ENCODE measurements at places on chromosomes 5 and 9.
A peak's percentile ranks its signal among the peaks of the same experiment; 100 is the strongest.

GRCh38 chr9:1013021-1013420, 36.6 kb downstream of the DMRT3 start:
- ATAC-seq, result no peak

DNA sequence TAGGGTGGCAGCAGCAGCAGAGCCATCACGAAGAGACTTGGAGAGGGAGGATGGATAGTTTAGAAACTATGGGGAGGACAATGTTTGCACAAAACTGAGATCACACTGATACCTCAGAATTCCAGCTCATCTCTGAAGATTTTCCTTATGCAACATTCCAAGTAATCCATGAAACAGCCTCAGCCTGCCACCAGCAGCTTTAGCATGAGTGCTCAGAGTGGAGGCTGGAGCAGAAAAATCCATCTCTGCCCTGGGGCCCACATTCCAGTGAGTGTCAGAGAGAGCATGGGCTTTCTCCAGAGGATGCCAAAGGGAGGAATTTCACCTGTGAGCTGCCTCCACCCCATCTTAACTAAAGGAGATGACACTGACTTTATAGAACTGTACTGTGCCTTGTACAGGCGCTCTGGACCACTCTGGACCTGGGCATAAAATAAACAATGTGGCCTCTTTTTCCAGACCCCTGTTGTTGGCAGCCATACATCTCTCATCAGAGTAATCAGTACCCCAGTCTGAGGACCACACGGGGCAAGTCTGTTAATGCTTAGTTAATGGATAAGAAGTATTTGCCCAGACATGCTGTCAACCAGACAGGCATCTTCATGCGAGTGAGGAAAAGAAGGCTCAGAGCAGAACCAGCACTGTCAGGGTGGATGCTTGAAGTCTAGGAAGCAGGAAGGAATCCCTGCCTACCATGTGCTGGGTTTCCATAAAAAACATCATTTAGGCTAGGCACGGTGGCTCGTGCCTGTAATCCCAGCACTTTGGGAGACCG, 440.9 kb downstream of the ENC1 start:
- ATAC-seq, result peak; percentile 24

DNA sequence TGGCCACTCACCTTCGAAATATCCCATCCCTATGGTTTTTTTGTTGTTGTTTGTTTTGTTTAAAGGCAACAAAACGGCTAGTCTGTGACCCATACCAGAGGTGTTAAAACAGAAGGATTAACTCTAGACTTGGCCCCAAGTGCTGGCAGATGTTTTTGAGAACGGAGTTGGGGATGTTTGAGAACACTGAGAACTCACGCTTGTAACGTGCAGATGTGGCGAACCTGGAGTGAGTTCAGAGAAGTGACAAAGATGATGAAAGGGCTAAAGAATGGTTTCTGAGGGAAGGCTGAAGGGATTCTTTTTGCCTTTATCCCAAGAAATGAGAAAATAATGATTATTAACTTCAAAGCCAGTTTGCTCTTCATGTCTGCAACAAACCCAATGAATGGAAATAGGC, 286.5 kb downstream of the ZNF608 start:
- no peak for ATAC-seq

GRCh38 chr5:66701244-66701643, 105.1 kb downstream of the MAST4 start:
- ATAC-seq, result no peak

GRCh38 chr9:89274838-89275237, 36.2 kb upstream of the CKS2 start:
- no peak for ATAC-seq

DNA sequence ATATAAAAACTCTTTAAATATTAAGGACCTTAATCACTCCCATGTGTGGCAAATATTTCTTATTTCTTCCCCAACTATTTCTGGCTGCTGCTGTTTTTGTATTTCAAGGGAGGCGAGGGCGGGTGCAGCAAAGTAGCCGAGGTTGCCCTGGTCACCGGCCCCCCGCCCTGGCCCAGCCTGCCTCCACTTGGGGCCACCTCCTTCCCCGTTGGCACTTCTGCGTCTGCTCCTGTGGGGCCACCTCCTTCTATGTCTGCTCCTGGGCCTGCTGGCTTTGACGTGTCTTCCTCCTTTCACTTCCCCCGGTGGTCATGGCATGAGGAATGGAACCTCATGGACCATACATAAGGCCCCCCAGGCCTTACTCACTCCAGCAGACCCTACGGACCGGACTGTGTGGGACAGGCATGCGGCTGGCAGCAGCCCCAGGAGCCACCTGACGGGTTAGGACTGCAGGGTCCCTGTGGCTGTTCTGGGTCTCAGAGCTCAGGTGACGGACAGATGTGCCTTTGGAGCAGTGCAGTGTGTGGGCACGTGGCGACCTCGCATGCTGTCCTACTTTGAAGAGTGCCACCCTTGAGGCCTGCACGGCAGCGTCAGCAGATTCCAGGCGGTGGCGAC, 5.8 kb upstream of the ENTPD8 start:
- ATAC-seq, result peak; percentile 4

DNA sequence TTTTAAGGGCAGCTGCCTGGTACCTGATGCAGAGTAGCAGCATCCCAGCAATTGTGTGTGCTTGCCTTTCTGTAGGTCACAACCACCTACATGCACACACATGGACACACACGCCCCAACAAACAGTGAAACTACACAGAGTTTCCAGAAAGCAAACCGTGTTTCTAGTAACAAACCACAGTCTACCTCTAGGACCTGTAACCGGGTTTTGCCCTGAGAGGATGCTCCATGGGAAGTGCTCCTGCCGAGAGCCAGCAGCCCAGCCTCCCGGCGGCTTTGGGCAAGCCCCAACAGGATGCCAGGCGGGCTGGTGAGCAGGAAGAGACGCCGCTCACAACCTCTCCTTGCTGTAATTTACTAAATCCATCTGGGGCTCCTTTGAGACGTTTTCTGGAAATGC, 4.1 kb upstream of the TCF7 start:
- no peak for ATAC-seq

DNA sequence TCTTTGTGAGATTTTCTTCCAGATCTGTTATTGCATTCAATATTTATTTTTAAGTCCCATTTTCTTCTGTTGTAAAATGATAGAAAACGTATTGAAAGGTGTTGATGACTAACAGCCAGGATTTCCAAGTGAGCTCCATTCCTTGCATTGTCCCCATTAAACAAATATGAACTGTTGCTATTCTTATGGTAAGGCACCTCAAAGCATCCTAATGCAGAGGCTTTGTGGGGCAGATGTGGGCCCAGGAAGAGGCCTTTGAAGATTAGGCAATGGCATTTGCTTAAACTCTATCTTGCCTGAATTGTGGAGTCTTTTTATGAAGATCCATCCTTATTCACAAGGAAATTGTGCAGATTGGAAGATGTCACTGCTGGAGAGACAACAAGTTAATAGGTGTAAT, 38.9 kb downstream of the NTRK2 start:
- ATAC-seq, result no peak

- no peak for ATAC-seq
Measured at GRCh38 chr5:148333262-148333849, 2.0 kb upstream of the SPINK9 start.

DNA sequence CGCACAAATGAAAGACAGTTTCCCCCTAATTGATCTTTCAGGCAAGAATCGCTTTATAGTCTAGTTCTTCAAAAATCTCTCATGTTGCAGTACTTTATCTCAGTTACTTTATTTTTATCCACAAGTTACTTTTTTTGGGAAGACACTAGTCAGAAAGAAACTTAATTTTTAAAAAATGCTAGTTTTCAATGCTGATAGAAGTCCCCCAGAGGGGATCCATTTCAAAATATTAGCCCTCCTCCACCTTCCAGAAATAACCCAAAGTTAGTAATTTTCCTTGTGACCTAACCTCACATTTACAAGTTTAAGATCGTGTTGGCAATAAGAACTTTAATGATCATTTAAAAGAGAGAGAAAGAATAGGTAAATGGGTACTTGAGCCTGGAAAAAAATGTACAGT, 11.0 kb downstream of the C1QTNF3 start:
- ATAC-seq, result no peak

DNA sequence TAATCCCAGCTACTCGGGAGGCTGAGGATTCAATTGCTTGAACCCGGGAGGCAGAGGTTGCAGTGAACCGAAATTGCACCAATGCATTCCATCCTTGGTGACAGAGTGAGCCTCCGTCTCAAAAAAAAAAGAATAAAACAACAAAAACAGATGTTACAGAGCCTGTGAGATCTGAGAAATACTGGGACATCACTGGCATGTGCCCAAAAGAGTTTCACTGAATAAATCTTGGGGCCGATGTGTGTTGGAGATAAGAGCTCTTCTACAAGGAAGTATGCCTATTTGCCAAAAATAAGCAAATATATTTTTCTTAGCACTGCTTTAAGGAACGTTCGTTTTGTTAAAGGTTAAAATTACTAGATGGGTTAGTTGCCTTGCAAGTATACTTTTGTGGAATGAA, 55.1 kb downstream of the KIAA1958 start:
- peak; percentile 70 for ATAC-seq

DNA sequence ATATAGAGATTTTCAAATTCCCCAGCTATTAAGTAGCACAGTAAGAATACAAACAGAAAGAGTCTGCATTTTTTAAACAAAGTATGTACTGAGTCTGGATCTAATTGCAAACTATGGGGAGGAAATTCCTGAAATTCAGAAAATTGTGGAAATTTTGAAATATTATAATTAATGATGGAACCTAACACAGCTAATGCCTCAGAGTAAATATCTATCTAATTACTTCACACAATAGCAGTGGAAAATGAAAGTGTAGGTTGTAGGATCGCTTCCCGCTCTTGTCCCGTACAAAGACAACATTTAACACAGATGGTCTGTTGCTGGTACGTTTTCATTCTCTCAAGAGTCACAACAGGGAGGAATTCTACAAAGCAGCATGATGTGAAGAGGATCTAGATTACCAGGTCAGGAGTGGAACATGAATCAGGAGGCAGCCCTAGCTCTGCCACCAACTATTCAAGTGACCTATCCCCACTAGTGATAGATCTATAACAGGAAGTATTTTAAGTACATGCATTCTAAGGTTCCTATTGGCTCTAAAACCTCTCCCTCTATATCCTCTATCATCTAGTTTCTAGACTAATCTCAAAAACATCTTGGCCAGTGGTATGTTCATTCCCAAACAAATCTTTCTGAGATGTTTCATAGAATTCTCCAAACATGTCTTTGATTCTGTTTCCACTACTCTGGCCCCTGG, 58.9 kb upstream of the GRAMD2B start:
- ATAC-seq, result no peak

- ATAC-seq, result no peak
Measured at GRCh38 chr9:127154003-127154389, 31.6 kb upstream of the ANGPTL2 start.

GRCh38 chr5:1827886-1828397, 26.7 kb downstream of the NDUFS6 start:
- ATAC-seq, result no peak

GRCh38 chr5:19751326-19751725, 236.7 kb downstream of the CDH18 start:
- no peak for ATAC-seq

DNA sequence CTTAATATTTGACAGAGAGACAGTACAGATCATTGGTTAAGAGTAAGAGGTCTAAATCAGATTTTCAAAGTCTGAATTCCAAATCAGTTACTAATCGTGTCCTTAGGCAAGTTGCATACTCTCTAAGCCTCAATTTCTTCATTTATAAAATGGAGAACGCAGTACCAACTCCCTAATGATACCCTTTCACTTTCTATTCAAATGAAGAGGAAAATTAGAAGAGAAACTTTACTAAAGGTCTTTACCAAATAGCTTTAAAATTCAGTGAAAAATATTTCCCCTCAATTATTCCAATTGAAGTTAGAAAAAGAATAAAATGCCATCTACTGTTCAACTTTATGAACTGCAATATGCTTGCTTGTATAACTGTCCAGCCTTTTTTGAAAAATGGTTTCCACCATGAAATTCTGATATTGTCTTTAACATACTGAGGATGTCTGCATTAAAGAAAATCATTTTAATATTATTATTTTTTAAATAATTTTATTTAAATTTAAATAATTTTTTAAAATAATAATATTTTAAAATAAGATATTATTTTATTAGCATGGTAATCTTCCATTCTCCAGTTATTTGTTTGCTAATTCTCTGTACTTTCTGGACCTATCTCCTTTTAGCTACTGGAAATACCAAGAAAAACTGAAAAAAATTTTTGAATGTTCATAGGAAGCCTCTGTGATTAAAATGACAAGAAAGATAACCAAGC, 36.0 kb downstream of the POC5 start:
- ATAC-seq, result peak; percentile 81

- ATAC-seq, result peak; percentile 78
Measured at GRCh38 chr5:74201334-74202081, 439.0 kb downstream of the ENC1 start.

DNA sequence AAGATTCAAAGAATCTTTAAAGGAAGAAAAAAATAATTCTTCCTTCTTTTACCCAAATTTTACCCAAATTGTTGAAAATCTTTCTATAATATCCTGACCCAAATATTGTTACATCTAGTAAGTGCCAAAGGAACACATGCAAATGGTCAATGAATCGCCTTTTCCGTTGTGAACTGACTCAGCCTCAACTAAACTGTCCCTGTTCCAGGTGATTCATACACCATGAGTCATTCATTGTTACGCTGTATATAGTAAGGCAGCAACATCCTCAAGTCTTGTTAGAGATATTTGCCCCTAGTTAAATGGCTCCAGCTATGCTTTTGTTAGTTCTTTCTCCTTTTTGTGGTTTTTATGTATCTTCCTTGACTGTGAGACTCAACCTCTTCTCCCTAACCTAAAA, 9.7 kb downstream of the PTGER4 start:
- ATAC-seq, result peak; percentile 91

DNA sequence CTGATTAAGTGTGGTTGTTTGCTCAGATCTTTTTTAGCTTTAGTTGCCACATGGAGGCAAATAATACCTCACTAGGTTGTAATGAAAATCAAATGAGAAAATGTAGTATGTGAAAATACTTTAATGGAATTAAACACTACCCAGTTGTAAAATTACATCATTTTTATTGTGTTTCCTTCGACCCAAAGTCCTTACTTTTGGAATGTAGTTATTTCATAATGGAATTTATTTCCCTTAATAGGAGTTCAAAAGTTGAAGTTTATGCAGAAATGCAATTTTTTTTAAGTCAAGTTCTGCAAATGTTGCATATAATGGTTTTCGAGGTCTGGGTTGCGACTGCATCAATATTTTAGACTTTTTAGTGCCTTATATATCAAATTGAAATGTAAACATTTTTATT, 31.0 kb downstream of the TNPO1 start:
- no peak for ATAC-seq

DNA sequence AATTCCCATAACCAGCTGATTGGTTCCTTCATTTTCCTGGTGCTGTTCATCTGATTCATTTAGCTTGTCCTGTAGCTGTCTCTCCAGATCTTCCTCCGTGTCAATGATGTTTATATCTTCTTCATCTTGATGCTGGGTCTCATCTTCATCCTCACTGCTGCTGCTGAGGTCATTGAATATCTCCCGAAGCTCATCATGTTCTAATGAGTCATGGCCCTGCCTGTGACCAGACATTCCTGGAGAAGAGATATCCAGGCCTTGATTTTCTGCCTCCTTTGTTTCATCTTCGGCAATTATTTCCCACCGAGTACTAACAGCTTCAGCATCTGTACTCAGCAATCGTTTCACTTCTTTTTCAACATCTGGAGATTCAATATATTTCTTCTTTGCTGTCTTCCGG, 1.4 kb downstream of the TAF7 start:
- ATAC-seq, result no peak

- no peak for ATAC-seq
Measured at GRCh38 chr9:126962336-126962735, 47.8 kb downstream of the RALGPS1 start.

- ATAC-seq, result no peak
Measured at GRCh38 chr9:68847765-68848164, 142.7 kb downstream of the PIP5K1B start.

All from SK-N-SH treated with all-trans-retinoic acid at 6 μM for 48 hours (cell line).